ENCODE measurements at places on chromosomes 4 and X.
A peak's percentile ranks its signal among the peaks of the same experiment; 100 is the strongest.

- no peak for DNase-seq
Observed at GRCh38 chr4:145840162-145840768, 98.4 kb downstream of the ZNF827 start.

GRCh38 chr4:185958094-185958747 lies 110.7 kb upstream of the TLR3 start:
- DNase-seq: no peak

DNA sequence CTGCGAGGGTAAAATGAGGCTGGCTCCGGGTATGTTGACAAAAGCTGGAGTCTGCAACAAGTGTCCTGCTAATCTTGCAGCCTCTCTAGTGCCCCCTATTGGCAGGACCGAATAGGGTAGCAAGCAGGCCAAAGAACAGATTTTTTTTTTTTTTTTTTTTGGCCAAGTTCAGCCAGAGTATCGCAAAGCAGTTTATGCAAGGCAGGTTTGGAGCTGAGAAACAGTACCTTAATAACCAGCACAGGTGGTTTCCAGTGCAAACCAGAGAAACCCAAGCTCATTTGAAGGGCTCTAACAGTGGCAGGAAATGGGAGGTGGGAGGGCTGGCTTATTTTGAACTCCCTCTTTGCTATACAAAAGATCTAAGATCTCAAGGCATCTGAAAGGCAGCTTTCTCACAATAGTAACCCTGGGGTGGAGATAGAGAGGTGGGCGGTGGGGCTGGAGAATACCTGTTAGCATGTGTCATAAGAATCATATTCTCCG lies 38.2 kb upstream of the OCIAD2 start:
- DNase-seq: peak; percentile 23

DNA sequence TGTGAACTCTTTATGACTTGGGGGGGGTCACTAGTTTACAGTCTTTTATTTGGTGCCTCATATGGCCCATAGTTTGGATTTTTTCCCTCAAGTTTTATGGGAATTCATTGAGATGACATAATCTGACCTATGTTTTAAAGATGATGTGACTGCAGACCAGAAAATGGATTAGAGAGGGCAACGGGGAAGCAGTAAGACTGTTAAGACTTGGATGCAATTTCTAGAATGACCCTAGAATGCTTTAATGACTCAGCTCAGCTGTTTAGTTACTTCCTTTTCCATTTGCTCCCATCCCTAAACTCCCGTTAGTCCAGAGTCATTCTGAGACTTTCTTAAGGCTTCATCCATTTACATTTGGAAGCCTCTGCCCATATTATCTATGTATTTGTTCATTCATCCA lies 59.9 kb upstream of the PDGFRA start:
- no peak for DNase-seq

Data from activated T-cell treated with anti-CD3 and anti-CD28 coated beads for 4 hours (primary cell).